Activated T-helper 1 cell treated with anti-CD3 and anti-CD28 coated beads, Interleukin-2, amount 50 U/mL, for 16 hours (primary cell): ENCODE measurements at places on chromosomes 3 and 15.

- no peak for DNase-seq
These were observed 602.4 kb upstream of the MDFIC2 start for GRCh38 chr3:70914862-70915261.

DNA sequence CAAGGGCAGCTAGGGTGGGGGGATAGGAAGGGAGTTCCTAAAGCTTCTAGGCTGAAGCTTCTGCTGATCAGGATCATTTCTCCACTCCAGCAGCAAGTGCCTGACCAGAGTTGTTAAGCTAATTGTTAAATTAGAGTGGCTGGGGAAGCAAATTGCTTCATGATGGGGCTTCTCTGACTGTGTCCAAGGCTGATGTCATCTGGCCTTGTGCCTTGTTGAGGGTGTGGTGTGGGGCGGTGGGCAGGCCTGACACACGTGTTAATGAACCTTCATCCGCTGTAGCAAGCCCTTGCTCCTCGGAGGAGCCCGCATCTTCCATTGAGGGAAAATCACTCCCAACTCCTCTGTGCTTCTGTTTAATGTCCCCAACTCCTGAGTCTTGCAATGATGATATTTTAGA, 84.3 kb upstream of the ROPN1 start:
- DNase-seq, result no peak

- DNase-seq, result no peak
These were observed 67.0 kb upstream of the CADPS start for GRCh38 chr3:62942227-62942626.

DNA sequence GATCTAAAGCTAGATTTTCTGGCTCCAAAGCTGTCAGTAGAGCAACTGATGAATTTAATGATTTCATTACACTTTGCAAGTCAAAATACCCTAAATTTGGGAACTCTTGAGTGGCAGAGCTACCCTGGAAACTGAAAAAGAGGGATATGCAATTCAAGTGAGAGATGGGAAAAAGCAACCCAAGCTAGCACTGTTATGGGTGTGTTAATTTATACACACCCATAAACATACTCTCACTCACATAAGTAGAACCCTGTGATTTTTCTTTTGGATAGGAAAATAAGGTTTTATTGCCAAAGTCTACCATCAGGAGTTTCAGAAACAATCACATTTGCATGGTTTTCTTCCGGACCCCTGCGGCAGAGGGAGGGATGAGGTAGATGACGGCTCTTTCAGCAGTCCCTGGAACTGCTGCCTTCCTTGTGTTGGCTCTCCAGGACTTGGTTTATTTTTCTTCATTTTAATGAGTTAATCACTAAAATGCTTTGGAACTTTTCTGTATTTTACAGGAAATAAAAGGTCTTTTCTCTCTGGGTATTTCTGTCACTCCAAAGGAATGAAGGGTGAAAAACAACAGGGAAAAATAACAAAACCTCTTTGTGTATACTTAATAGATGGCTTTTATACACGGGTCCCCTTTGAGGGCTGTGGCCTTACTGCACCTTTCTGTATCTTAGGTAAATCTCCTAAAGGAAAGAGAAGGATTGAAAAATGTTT, 63.8 kb downstream of the TTC23 start:
- no peak for DNase-seq

DNA sequence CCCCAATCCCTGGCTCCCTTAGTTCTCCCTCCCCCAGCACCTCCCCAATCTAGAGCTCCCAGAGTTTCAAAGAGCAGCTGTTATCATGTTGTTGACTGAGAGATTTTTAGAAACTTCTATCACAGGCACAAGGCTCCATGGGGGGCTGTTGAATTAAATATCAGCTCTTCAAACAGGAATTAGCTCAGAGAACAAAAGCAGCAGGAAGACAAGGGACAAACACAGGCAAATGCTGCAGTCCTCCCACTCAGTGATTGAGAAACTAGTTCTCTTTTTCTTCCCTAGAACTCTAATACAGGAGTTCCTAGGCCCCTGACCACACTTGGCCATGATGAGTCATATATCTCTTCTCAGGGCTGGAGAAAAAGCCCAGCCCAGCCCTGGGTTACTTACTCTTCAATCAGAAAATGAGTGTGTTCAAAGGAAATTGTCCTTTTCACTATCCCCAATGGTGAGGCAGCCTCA, 262.1 kb downstream of the IGSF11 start:
- DNase-seq, result no peak

GRCh38 chr3:139718415-139718814, 40.6 kb upstream of the NMNAT3 start:
- DNase-seq, result no peak

DNA sequence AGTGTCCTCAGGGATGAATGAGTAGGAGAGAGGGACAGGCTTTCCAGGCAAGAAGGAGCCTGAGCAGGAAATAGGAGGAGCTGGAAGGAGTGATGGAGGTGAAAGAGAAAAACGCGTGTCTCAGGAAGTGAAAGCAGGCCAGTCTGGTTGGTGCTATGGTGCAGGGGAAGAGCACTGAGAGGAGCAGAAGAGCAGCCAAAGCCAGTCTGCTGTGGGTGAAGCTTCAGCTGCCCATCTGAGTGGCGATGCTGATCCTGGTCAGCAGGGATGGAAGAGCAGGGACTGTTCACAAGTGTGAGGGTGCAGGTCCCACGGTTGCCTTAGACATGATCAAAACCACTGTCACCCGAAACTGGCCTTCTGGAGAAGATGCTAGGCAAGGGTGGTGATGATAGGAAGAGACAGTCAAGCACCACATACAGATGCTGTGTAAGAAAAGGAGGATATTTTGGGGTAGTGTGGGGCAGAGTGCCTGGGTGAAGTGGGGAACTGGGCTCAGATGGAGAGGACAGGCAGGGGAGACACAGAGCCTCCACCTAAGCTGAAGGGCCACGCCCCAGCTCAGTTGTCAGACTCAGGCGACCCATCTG, 5.5 kb upstream of the KY start:
- no peak for DNase-seq

DNA sequence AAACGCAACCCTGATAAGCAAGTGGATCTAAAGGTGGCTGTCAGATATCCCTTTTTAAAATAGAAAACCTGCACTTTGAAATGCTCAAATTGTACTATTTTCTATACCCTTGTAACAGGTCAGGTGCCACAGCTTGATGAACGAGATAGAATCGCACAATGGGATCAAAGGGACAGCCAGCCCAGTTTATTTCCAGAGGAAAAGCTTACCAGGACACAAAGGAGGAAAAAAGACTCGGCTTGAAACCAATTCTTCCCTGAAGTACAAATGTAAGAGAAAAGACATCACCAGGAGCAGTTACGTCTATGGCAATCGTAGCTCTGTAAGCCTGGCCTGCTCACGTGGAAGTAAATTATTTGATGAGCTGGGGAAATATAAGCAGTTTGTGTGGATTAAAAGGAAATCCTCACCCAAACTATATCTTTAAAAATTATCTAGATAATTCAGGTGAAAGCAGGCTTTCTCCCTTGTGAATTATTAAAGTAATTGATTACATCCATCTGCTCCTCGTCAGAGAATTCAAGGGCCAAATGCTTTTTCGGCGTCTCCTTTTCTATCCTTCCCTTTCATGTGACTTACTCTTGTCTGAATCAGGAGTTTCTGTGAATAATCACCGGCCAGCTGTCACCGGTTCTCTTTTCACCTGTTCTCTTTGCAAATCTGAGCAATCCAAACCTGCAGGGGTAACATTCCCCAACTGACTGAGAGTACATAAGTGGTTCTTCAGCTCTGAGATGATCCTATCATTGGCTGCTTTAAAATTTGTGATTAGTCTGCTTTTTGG, 339.2 kb upstream of the ONECUT1 start:
- DNase-seq, result no peak

GRCh38 chr3:142735462-142735861, 11.6 kb downstream of the TRPC1 start:
- no peak for DNase-seq

- no peak for DNase-seq
These were observed 22.1 kb downstream of the PRICKLE2 start for GRCh38 chr3:64203216-64203615.

GRCh38 chr15:63362885-63363284, 18.8 kb downstream of the CA12 start:
- no peak for DNase-seq

DNA sequence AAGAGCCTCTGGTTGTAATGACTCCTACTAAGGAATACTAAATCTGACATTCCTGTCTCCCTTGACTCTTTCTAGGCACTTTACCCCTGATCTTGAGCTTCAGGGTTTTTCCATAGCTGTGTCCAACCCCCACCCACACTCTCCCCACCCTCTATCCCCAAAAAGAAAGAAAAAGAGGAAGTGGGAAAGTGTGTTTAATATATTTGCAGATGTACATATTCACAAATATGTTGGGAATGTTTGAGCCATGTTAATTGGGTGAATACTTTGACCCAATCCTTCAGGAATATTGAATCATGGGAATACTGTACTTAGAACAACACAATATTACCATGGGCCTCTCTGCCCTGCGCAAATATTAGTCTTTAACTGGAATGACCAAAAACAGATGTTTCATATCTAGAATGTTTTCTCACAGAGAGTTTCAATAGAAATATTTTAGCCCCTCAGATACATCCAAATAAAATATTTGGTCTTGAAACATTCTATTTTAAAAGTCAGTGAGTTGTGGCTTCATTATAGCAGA, 19.8 kb upstream of the PFN2 start:
- DNase-seq, result no peak

- no peak for DNase-seq
These were observed 12.5 kb upstream of the RPP14 start for GRCh38 chr3:58293516-58293915.

- no peak for DNase-seq
These were observed 221.4 kb downstream of the NR1D2 start for GRCh38 chr3:24166515-24166914.

- no peak for DNase-seq
These were observed 327.5 kb downstream of the ARPP21 start for GRCh38 chr3:35966629-35967464.

DNA sequence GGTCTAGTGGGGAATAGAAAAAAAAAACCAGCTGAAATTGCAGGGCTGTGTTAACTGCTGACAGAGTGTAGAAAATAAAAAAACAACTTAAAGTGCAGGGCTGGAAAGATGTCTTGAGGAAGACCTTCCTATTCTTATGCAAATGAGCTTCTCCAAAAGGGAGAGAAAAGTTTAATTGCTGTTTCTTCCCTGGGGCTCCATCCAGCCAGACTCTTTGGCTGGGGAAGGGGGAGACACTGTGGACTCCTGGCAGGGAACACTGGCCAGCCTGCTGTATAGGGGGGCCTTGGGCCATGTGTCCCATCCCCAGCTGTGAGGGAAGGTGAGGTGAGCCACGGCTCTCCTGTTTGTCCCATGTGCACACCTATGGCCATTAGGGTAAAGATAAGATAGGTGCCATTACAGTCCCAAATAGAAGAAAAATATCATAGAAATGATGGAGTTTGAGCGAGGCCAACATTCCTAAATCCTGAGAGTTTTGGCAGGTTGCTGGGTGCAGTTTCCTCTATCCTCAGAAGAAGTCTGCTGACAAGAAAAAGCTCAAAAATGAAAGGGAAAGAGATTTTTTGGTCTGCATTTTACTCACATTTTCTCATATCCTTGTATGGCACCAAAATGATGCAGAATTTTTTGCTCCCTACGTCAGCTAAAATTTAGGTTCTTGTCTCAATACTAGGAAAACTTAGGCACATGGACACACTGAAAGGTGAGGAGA, 901.7 kb downstream of the PLOD2 start:
- DNase-seq, result no peak

DNA sequence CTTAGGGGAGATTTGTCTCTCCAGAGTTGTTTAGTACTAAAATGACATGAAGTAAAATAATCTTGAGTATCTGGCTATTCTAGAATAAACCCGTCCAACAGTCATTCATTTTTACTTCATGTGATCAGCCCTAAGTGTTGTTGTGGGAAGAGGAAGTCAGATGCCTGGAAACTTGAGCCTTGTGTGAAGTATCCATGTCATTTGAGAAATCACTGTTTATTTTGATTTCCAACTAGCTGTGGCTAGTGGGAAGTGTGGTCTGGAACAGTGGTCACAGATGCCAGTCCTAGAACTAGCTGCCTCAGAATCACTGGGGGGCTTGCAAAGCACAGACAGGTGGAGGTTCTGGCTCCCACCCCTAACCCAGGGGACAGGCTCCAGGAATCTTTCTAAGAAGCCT, 77.7 kb upstream of the LIMD1 start:
- no peak for DNase-seq

- no peak for DNase-seq
These were observed 14.6 kb downstream of the ETV5 start for GRCh38 chr3:186094271-186094670.

- no peak for DNase-seq
These were observed 17.4 kb downstream of the PARP14 start for GRCh38 chr3:122697952-122698620.

GRCh38 chr3:105868431-105868741, 426 bp downstream of the CBLB start:
- no peak for DNase-seq

DNA sequence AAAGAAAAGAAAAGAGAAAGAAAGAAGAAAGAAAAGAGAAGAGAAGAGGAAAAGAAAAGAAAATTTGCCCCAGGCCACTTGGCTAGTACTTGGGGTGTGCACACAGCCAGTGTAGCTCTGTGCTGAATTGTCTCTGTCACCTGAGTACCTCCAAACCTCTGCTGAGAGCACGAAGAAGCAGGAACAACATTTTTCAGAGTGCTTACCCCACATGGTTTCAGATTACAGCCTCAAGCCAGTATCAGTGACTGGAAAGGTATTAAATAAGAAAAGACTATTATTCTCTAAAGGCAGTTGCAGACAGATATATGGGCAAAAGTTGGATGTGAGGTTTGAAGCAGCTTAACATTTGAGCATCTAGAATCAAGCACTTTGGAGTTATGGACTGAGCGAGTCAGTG, 113.3 kb upstream of the PHLDB2 start:
- no peak for DNase-seq

GRCh38 chr3:119636249-119636648, 24.1 kb downstream of the POPDC2 start:
- no peak for DNase-seq

GRCh38 chr3:138070006-138070405, 45.4 kb downstream of the DZIP1L start:
- DNase-seq, result no peak

GRCh38 chr15:69825941-69826818, 271.5 kb downstream of the TLE3 start:
- no peak for DNase-seq

GRCh38 chr3:173630849-173631248, 233.3 kb downstream of the NLGN1 start:
- no peak for DNase-seq

GRCh38 chr3:81394651-81395524, 366.6 kb downstream of the GBE1 start:
- no peak for DNase-seq

- DNase-seq, result no peak
These were observed 645 bp upstream of the SLITRK3 start for GRCh38 chr3:165196577-165197480.

GRCh38 chr15:81111510-81112470, 22.3 kb upstream of the CFAP161 start:
- DNase-seq, result no peak

DNA sequence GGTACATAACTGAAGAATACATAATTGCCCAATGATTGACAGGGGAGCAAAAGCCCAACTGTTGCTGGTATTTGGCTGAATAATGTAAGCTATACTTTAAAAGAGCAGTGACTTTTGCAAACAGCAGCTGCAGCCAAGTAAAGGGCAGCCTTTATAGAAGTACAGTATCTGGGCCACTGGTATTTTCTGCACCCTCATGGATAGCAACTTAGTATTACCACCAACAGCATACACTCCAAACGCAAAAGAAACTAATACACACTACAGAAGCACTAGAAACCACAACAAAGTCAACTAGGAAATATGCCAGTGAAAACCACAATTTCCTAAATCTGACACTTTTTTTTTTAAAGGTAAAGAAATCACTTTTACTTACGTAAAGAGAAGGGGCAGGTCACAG, 206.1 kb downstream of the TIGIT start:
- no peak for DNase-seq

- DNase-seq, result no peak
These were observed 63.2 kb upstream of the PYDC2 start for GRCh38 chr3:191397771-191398170.
